ENCODE measurements at places on chromosomes 12 and 14.

DNA sequence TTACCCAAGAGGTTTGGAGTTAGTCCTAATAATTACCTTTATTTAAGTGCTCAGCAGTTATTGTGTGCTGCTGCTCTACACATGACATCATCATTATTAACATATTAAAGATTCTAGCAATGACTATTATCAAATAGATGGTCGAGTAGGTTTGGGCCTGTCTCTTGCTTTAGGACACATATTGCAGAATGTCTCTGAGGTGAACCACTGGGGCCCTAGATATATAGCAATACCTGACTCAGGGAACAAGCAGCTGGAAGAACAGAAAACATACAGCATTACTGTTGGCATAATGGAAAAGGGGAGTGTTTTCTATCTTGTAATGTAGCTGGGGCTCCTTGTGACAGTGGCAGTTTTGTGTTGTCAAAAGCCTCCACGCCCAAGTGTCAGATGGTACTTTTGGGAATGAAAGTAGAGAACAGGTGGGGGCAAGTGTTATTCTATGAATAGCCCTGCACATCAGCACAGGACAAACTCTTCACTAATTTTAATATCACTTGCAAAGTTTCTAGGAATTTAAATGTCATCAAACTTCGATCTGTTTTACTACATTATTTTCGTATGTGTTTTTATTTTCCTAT is 54.6 kb downstream of the C12orf56 start:
- no peak for DNase-seq

DNA sequence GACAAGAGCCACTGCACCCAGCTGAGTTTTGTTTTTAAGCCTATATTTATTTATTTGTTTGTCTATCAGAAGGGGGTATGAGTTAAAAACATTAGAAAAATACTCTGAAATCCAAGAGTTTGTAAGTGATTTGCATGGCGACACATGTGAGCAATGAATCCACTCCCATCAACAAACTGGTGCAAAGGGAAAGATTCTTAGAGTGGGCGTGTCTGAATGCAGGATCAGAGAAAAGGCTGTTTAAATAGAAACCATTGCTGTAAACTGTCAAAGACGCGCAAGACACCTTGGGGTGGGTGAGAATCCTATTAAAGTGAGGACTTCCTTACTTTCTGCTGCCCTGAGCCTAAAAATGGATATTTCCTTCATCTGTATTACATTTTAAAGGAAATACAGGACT is 51.9 kb downstream of the ZFYVE26 start:
- no peak for DNase-seq

- DNase-seq, result no peak
Measured at GRCh38 chr14:100754020-100754419, 27.3 kb downstream of the DLK1 start.

DNA sequence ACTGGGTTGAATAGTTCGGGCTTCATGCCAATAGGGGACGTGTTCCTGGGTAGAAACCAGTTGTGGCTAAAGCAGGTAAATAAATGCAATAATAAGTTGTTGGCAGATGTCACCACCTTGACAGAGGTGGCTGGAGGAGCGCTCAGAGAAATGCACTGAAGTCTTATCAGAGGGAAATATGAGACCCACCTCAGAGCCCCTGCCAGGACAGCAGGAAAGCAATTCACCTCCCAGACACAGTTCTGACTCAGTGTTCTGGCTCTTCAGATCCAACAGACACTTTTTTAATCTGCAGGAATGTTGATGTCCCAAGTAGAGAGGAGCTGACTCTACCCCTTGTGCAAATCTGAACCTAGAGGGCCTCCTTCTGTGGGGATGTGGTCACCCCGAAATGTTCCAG is 687.1 kb upstream of the FBXO33 start:
- no peak for DNase-seq

GRCh38 chr12:46446645-46447044 is 74.1 kb upstream of the SLC38A2 start:
- no peak for DNase-seq

All from hippocampal formation (tissue), 2 donors.